H9 (cell line): ENCODE measurements at places on chromosomes 3 and 15. TPM values are rescaled to one million over a fixed set of nuclear protein-coding genes. Genes with fewer than 3 reads are reported as not detected.

GRCh38 chr3:38490281-38491030 lies 5.7 kb upstream of the EXOG start:
- H3K4me3 ChIP-seq: no peak overlapping the region
- H3K4me1 ChIP-seq: no peaks in the 10 kb centered on the region
- no peaks in the 10 kb centered on the region; the same call in 1 of the 2 replicates for H3K27me3 ChIP-seq

- H3K4me3 ChIP-seq: no peak overlapping the region
- H3K27ac ChIP-seq: no peak overlapping the region
- peaks cover 5% of the 10 kb centered on the region; the same call in 1 of the 2 replicates for H3K4me1 ChIP-seq
- peaks cover 13% of the 10 kb centered on the region for H3K27me3 ChIP-seq
- peaks cover 1% of the 10 kb centered on the region; the same call in 1 of the 3 replicates for H3K36me3 ChIP-seq
Observed at GRCh38 chr3:190545191-190545590, 31.3 kb downstream of the IL1RAP start.

GRCh38 chr3:41102053-41102556 lies 97.2 kb upstream of the CTNNB1 start:
- H3K27me3 ChIP-seq: no peaks in the 10 kb centered on the region; the same call in 1 of the 2 replicates
- H3K4me1 ChIP-seq: peaks cover 3% of the 10 kb centered on the region; the same call in 1 of the 2 replicates
- H3K4me3 ChIP-seq: no peak overlapping the region
- no peak for DNase-seq

DNA sequence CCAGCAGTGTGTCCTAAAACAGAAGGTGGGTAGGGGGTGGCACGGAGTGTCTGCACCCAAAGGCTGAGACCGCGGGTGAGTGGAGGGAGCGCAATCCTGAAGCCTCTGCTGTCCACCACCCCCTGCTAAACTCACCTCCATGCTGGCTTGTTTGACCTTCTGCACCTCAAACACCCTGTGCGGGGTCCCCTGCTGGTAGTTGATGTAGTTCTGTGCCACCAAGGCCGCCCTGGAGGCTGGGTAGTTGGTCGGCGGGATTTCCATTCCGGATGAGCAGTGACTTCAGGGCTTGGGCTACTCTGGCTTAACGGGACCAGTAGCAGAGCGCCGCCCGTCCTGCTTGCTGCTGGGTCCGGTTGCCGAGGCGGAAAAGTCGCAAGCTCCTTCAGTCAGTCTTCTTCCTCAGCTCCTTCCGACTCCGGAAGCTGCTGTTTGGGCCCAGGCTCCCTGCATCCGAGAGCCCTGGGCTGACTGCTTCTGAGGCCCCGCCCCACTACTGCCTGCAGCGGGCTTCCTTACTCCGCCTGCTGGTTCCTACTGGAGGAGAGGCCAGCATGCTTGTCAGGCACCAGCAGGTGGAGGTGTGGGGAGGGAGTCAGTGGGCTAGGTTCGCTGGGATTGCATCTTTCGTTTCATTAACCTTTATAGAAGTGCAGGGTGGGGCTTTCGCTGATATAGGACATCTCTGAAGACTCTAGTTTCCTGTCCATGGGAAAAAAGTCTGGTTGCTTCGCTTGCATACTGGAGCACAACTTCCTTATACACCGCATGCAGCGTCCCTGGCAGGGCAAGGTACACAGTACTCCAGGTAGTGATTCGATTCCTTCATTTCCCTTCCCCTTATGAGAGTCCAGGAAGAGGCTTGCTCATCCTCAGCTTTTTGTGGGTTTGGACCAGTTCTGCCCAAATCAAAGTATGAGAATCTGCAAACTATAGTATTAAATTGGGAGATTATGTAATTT lies at the start of gene LXN:
TSS of gene LXN (minus strand) at position 434 of the 962 bp plus-strand sequence. CDS start at position 264, 170 bp downstream.
- H3K27me3 ChIP-seq: no peaks in the 10 kb centered on the region
- peak within 1 kb of the TSS; percentile 85 for H3K4me3 ChIP-seq
- no peaks in the 10 kb centered on the region; the same call in 1 of the 2 replicates for H3K4me1 ChIP-seq

- no peak overlapping the region for H3K4me3 ChIP-seq
- H3K27me3 ChIP-seq: no peaks in the 10 kb centered on the region
- H3K27ac ChIP-seq: no peak overlapping the region
- H3K36me3 ChIP-seq: peaks cover 13% of the 10 kb centered on the region
- no peaks in the 10 kb centered on the region for H3K4me1 ChIP-seq
Observed at GRCh38 chr3:45605534-45605933, 11.0 kb downstream of the LIMD1 start.

DNA sequence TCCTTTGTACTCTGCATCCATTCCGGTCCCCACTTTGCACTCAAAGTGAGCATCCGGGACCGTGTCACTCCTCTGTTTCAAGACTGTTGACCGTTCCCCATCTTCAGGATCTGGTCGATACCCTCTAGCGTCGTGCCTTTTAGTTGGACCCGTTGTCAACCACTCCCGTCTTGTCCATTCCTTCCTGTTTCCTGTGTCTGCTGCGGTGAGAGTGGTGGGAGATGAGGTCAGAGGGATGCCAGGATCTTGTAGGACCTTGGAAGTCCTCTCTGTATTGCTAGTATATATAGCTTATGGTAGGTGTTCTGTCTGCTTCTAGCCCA lies 624 bp downstream of the BRK1 start:
- no peak for DNase-seq
- H3K4me3 ChIP-seq: peak overlapping the region; percentile 100

DNA sequence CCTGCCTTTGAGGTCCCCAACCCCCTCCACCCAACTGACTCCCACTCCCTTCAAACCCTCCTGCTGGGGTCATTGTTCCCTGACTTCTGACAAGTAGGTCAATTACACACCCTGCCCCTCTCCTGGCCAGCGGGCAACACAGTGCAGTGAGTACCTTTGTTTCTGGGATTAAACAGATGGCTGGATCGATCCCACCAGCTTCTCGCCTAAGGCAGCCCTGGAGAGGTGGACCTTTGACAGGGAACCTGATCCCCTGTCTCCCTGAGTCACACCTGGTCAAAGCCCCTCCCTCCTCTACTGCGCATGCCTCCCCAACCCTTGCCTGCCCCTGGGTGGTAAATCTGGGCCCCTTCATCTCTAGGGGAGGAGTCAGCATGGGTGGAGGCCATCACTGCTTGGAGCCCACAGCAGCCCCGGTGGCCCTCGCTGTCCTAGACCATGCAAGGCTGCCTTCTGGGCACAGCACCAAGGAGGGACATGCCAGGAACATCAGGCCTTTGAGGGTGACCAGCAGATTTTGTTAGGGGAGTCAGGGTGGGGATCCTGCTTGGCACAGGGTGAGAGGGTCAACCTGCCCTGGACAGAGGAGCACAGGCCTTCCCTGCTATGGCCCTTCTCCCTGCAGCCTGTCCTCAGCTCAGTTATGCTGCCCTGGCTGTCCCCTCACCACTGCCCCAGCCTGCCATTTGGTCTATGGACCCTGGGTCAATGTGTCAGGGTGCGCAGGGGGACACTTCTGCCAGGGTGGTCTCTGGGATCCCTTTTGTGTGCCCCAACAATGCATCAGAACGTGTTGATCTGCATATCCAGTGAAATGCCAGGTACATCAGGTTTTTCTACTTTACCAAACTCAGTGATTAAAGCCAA lies 9.8 kb upstream of the PRR23E start:
- no peaks in the 10 kb centered on the region for H3K4me1 ChIP-seq
- peak; percentile 67 for DNase-seq
- H3K4me3 ChIP-seq: no peak overlapping the region
- H3K27me3 ChIP-seq: no peaks in the 10 kb centered on the region; the same call in 1 of the 2 replicates
- peaks cover 5% of the 10 kb centered on the region; the same call in 1 of the 2 replicates for H3K36me3 ChIP-seq
- H3K27ac ChIP-seq: no peak overlapping the region

GRCh38 chr3:100005665-100006393 lies 108.5 kb downstream of the FILIP1L start:
- H3K4me3 ChIP-seq: no peak overlapping the region
- no peak overlapping the region for H3K27ac ChIP-seq
- H3K4me1 ChIP-seq: peaks cover 4% of the 10 kb centered on the region
- no peaks in the 10 kb centered on the region for H3K27me3 ChIP-seq
- H3K36me3 ChIP-seq: no peaks in the 10 kb centered on the region

DNA sequence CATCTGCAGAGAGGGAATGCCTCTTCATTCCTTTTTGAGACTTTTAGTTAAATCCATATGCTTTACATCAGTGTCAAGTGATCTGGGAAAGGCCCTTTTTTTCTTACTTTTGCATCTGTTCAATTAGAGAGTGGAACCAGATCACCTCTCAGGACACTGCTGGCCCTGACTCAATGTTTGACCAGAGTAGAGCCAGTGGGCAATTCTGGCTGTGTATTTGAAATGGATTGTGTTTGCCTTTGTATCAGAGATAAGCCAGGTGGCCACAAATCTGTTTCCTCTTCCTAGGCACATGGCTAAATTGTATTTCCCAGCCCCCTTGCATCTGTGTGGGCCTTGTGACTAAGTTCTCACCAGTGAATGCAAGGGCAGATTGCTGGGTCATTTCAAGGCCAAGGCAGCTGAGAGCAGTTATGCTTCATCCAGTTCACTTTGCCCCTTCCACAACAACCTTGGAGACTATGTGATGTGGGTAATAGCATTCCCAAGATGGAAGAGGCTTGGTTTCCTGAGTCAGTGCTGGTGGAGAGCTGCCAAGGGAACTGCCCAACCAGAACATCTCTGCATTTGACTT lies 75.6 kb upstream of the CACNA2D3 start:
- DNase-seq: no peak
- no peak overlapping the region for H3K4me3 ChIP-seq
- no peak overlapping the region for H3K27ac ChIP-seq
- peaks cover 6% of the 10 kb centered on the region; the same call in 1 of the 2 replicates for H3K4me1 ChIP-seq
- H3K36me3 ChIP-seq: no peaks in the 10 kb centered on the region

DNA sequence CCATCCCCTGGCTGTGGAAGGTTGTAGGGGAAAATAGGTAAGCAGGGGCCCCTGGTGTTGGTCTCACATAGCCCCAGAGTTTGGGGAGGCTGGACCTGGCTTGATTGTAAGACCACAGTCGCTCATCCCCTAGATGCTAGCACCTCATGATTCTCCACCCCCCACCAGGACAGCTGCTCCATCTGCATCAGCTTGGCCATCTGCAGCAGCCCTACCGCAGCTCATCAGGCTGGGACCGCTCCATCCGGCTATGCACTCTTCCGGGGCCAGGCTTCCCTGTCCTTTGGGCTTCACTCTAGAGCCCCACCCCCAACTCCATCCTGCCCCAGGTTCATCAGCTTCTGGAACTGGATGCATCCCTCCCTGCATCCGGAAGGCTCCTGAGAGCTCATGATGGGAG lies 12.6 kb downstream of the SCN5A start:
- no peaks in the 10 kb centered on the region; the same call in 1 of the 2 replicates for H3K36me3 ChIP-seq
- no peaks in the 10 kb centered on the region for H3K27me3 ChIP-seq
- no peak for DNase-seq
- peaks cover 4% of the 10 kb centered on the region; the same call in 1 of the 2 replicates for H3K4me1 ChIP-seq

DNA sequence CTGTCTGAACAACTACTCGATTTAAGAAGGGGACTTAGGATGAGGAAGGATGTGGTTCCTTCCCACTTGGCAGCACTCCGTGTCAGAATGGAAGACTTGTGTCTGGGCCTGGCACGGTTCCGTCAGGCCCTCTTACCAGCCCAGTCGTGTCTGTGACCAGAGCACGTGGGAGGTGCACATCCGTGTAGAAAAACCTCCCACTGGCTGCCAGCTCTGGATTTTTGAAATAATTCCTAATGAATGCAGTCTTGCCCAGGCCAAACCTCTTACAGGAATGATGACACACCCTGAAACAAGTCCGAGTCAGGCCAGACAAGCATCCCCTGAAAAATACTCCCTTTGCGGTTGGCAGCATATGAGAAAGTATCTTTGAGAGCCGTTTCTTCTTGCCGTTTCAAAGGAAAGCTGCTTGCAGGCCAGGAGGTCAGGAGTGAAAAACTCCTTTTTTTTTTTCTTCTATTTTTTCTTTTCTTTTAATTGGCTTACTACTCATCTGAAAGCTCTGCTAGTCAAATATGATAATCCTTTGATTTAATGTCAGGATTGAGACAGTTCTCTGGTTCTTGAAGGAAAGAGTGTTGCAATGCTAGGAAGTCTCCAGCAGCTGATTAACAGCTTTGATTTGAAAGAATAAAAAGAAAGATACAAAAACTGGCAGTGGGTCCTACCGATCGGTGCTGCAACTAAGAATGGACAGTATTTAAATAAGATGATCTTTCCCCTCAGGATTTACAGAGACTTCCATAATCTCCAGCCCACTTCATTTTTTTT lies 19.8 kb downstream of the IL1RAP start:
- H3K4me1 ChIP-seq: peaks cover 6% of the 10 kb centered on the region; the same call in 1 of the 2 replicates
- DNase-seq: no peak
- no peak overlapping the region for H3K27ac ChIP-seq
- H3K27me3 ChIP-seq: peaks cover 2% of the 10 kb centered on the region; the same call in 1 of the 2 replicates

CNBP gene
- total RNA-seq: 433 and 443 TPM in 2 replicates

TIPIN gene
- total RNA-seq: 26.9 and 28.3 TPM in 2 replicates

GOLGA8S gene
- total RNA-seq: 0.07 TPM in 2 replicates

MORF4L1 gene
- 544 and 553 TPM in 2 replicates for total RNA-seq

PARP15 gene
- total RNA-seq: 0.18 and 0.24 TPM in 2 replicates

GOLGA6L10 gene
- 2.0 TPM in 2 replicates for total RNA-seq

SLC38A3 gene
- 1.4 and 3.2 TPM in 2 replicates for total RNA-seq

SKIL gene
- total RNA-seq: 170 TPM in 2 replicates

ISLR gene
- 0.11 and 0.35 TPM in 2 replicates for total RNA-seq

SI gene
- total RNA-seq: not detected in 2 replicates

MINAR1 gene
- total RNA-seq: 0.74 and 0.77 TPM in 2 replicates

GPR62 gene
- total RNA-seq: 0.13 and 0.33 TPM in 2 replicates
